ENCODE measurements at places on chromosomes 13 and 19. TPM values are rescaled to one million over a fixed set of nuclear protein-coding genes. Genes with fewer than 3 reads are reported as not detected.

Gene C19orf85
- not detected for polyA plus RNA-seq

Gene ICAM5
- not detected for polyA plus RNA-seq

- DNase-seq, result no peak
- H3K4me3 ChIP-seq, result no peak overlapping the region
- H3K27ac ChIP-seq, result no peak overlapping the region
- no peaks in the 10 kb centered on the region for H3K36me3 ChIP-seq
- no peaks in the 10 kb centered on the region for H3K4me1 ChIP-seq
- no peaks in the 10 kb centered on the region for H3K27me3 ChIP-seq
These were observed 13.7 kb upstream of the SCEL start for GRCh38 chr13:77521595-77522367.

DNA sequence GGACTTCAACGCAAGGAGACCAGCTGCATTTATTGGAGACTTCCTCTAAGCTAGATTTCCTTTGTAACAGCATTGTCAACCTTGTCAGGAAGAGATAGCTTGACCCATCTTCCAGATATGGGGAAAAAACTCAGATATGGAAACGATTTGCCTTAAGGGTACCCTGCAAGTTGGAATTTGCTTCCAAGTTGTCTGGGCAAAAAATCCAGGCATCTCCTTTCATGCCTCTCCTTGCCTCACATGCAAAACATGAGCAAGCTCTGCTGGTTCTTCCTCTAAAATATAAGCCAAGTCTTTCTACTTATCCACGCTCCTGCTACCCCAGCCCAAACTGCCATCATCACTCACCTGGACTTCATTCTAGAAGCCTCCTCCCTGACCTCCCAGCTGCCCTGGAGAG is 6.4 kb upstream of the DNMT1 start:
- no peaks in the 10 kb centered on the region for H3K27me3 ChIP-seq
- no peaks in the 10 kb centered on the region for H3K4me1 ChIP-seq
- H3K4me3 ChIP-seq, result no peak overlapping the region
- no peaks in the 10 kb centered on the region for H3K36me3 ChIP-seq
- DNase-seq, result no peak
- no peak overlapping the region for H3K27ac ChIP-seq

GRCh38 chr13:30119476-30119875 is 187.9 kb downstream of the KATNAL1 start:
- H3K4me3 ChIP-seq, result no peak overlapping the region
- peaks cover 15% of the 10 kb centered on the region for H3K4me1 ChIP-seq
- no peaks in the 10 kb centered on the region for H3K36me3 ChIP-seq
- no peak overlapping the region for H3K27ac ChIP-seq
- DNase-seq, result peak; percentile 33

DNA sequence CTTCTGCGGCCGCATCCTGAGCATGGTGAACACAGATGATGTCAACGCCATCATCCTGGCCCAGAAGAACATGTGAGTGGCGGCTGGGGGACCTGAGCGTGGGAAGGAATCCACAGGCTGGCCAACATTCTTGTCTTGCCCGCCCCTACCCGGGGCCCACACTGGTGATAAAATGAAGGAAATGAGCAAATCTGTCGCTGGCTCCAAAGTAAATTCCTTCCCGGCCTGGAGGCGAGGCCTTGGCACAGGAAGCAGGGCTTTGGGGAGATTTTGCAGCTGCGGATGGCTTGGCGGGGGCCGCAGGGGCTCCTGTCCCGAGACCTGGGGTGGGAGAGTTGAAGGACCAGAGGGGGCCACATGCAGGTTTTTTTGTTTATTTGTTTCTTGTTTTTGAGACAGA is 4.4 kb downstream of the KXD1 start:
- peaks cover 29% of the 10 kb centered on the region for H3K36me3 ChIP-seq
- DNase-seq, result no peak
- H3K4me1 ChIP-seq, result peaks cover 21% of the 10 kb centered on the region

GRCh38 chr13:57640607-57641006 is 9.1 kb downstream of the PCDH17 start:
- H3K4me1 ChIP-seq, result no peaks in the 10 kb centered on the region
- H3K4me3 ChIP-seq, result no peak overlapping the region

DNA sequence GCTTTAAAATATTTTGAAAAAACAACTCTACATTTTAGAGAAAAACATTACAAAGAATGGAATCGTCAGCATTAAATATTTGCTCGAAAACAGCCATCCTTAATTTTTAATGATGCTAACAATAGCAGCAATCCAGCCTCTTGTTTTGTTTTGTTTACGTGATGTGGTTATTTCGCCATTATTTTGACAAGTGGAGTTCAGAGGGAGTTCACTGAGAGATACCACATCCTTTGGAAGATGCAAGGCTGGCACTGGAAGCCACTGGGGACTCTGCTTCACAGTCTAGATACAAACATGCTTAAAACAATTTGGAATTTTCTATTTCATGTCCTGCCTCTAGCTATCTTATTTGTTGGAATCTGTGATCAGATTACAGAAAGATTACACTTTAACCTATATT is 556.3 kb downstream of the PCDH17 start:
- H3K4me1 ChIP-seq, result no peaks in the 10 kb centered on the region
- H3K27ac ChIP-seq, result no peak overlapping the region
- no peak overlapping the region for H3K4me3 ChIP-seq

- no peak overlapping the region for H3K4me3 ChIP-seq
- no peaks in the 10 kb centered on the region for H3K4me1 ChIP-seq
- DNase-seq, result no peak
- H3K36me3 ChIP-seq, result peaks cover 69% of the 10 kb centered on the region
- no peak overlapping the region for H3K27ac ChIP-seq
- H3K27me3 ChIP-seq, result no peaks in the 10 kb centered on the region
These were observed 14.4 kb downstream of the MICOS13 start for GRCh38 chr19:5665781-5666513.

DNA sequence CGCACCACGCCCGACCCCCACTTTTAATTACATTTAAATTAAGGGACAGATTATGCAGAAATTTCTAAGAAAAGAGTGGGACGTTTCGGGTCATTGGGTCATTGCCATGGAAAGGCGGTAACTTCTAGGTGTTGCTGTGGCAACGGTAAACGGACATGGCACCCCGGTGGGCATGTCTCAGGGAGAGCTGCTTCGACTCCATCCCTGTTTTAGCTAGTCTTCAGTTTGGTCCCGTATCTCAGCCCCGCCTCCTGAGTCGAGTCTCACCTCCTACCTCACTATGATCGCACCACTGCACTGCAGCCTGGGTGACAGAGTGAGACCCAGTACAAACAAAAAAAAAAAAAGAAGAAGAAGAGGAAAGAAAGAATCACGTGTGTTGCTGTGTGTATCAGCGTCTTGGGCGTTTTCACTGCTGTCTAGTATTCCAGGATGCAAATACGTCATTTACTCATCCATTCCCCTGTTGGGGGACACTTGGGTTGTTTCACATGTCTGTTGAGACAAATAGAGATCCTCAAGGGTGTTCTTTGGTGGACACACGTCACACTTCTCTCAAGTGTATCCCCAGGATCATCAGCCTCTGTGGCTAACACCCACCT is 41.7 kb downstream of the CELF5 start:
- H3K27me3 ChIP-seq, result peaks cover 17% of the 10 kb centered on the region
- H3K4me3 ChIP-seq, result no peak overlapping the region

DNA sequence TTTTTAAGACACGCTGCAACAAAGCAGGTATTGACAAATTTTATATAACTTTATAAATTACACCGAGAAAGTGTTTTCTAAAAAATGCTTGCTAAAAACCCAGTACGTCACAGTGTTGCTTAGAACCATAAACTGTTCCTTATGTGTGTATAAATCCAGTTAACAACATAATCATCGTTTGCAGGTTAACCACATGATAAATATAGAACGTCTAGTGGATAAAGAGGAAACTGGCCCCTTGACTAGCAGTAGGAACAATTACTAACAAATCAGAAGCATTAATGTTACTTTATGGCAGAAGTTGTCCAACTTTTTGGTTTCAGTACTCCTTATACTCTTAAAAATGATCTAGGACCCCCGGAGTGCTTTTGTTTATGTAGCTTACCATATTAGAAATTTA is 1.2 kb downstream of the BRCA2 start:
- H3K4me3 ChIP-seq, result peak overlapping the region; percentile 96
- H3K27ac ChIP-seq, result peak overlapping the region; percentile 100
- peaks cover 13% of the 10 kb centered on the region for H3K4me1 ChIP-seq
- no peaks in the 10 kb centered on the region for H3K36me3 ChIP-seq

GRCh38 chr13:34322014-34322742 is 504.2 kb downstream of the RFC3 start:
- no peak overlapping the region for H3K27ac ChIP-seq
- H3K4me1 ChIP-seq, result no peaks in the 10 kb centered on the region
- no peaks in the 10 kb centered on the region for H3K36me3 ChIP-seq
- no peak for DNase-seq
- no peaks in the 10 kb centered on the region for H3K27me3 ChIP-seq

GRCh38 chr19:7386308-7386707 is 37.6 kb downstream of the ARHGEF18 start:
- H3K27ac ChIP-seq, result no peak overlapping the region
- peaks cover 33% of the 10 kb centered on the region for H3K36me3 ChIP-seq
- DNase-seq, result no peak
- no peak overlapping the region for H3K4me3 ChIP-seq

DNA sequence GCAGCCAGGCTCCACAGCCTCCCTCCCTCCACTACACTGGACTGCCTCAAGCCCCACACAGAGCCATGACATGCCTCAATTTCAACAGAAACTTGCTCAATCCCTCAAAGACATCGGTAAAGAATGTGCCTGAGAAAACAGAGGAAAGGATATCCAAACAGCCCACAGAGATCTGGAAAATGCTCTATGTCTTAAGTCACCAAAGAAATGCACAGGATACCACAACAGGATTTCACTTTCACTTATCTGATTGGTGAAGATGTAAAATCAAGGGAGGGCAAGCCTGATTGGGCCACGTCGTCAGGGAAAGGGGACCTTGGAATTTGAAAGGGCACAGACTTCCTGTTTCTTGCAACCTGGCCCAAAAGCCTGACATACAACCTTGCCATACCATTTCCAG is 14.2 kb downstream of the CACNA1A start:
- H3K27ac ChIP-seq, result no peak overlapping the region
- no peaks in the 10 kb centered on the region for H3K36me3 ChIP-seq
- H3K27me3 ChIP-seq, result no peaks in the 10 kb centered on the region
- DNase-seq, result no peak

- H3K27ac ChIP-seq, result no peak overlapping the region
- peaks cover 20% of the 10 kb centered on the region for H3K36me3 ChIP-seq
- no peaks in the 10 kb centered on the region for H3K27me3 ChIP-seq
- peaks cover 22% of the 10 kb centered on the region for H3K4me1 ChIP-seq
- DNase-seq, result no peak
- no peak overlapping the region for H3K4me3 ChIP-seq
These were observed 8.0 kb downstream of the MAP2K2 start for GRCh38 chr19:4115818-4116385.
